NCI-H1694 (cell line): ENCODE measurements at places on chromosomes 7 and 10.

DNA sequence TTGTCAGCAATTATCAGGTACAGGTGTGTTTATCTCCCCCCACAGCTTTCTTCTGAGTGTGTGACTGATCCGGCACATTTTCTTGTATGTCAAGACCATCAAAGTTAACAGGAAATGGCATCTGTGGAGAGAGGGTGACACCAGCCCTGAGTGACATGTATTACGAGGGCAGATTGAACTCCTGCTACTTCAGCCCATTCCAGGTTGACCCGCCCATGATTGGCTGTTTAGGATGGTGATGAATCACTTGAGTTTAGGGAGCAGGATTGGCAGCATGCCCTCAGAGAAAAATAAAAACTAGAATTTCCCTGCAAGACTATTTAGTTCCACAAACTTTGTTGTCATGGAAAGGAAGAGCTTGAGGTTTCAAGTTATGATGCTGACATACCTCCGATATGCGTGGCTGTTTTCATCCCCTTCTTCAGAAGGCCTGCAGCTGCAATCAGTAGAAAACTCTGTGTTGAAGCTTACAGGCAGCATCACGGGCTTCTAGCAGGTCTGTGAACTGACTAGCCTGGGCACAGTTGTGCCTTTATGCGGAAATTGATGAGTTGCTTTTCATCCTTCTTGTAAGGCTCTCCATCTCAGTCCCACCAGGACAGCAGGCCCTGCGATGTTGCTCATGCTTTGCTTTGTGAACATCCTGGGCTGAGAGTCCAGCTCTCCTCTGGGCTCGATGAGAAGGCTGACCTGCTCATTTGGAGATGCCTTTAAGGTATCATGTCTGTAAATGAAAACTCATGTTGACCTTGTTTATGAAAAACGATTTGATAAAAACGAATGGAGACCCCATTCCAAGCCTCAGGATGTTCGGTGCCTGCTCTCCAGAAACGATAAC lies 8.0 kb upstream of the CELF2 start:
- no peak for DNase-seq

- DNase-seq: no peak
Measured at GRCh38 chr7:111132833-111133232, 41.9 kb downstream of the LRRN3 start.

GRCh38 chr7:42869131-42870020 lies 42.5 kb downstream of the C7orf25 start:
- DNase-seq: no peak

- DNase-seq: no peak
Measured at GRCh38 chr10:107341281-107341680, 176.8 kb upstream of the SORCS1 start.

- no peak for DNase-seq
Measured at GRCh38 chr10:67629461-67629971, 66.5 kb downstream of the CTNNA3 start.

- no peak for DNase-seq
Measured at GRCh38 chr10:33240931-33241330, 93.5 kb downstream of the NRP1 start.
